ENCODE measurements at places on chromosomes 7 and 10. TPM values are rescaled to one million over a fixed set of nuclear protein-coding genes. Genes with fewer than 3 reads are reported as not detected.

The SDK1 gene
- 0.32 TPM for total RNA-seq

The IGF2BP3 gene
- 0.16 TPM for total RNA-seq

The ADAM8 gene
- 4.3 TPM for total RNA-seq

The SYT15B gene
- 4.6 TPM for total RNA-seq

The WEE2 gene
- total RNA-seq, result not detected

The LIPF gene
- not detected for total RNA-seq

The TAS2R4 gene
- 0.54 TPM for total RNA-seq

Measured in cardiac septum (tissue), 1 donor.